ENCODE measurements at places on chromosomes 5 and 9.

DNA sequence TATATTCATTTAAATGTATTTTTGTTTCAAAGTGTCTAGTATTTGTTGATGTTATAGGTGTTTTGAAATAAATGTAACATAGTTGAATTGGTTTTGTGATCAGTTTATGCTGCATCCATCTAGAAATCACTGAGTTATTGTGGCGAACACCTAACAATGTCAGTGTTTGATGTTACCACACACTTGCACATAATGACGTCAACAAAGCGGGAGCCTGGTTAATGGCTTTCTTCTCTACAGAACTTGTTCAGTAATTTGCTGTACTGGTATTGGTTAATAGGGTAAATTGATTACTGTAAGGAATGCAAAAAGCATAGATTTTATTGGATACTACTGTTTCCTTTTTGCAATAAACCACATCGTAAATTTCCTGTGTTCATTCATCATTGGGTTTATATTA is 133.0 kb downstream of the ATG10 start:
- DNase-seq: no peak

- DNase-seq: no peak
Observed at GRCh38 chr5:73480500-73480899, 17.7 kb upstream of the BTF3 start.

GRCh38 chr9:134343637-134344036 is 17.4 kb downstream of the RXRA start:
- no peak for DNase-seq

DNA sequence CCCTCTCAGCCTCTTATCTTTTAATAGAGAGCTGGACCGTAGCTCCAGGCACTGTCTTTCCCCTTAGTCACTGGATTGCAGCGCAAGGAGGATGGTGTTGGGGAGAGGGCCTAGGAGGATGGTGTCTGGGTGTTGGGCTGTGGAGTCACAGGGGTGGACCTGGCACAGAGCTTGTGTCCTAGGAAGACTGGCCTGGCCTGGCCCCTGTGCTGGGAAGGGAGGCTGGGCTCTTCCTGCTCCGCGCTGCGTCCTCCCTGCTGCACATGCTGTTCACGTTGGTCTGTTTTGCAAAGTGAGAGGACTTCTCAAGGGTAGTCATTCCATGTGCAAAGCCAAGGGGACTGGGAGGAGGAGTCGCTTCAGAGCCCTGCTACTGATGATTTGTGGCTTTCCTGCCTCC is 123.9 kb downstream of the EHMT1 start:
- DNase-seq: no peak

DNA sequence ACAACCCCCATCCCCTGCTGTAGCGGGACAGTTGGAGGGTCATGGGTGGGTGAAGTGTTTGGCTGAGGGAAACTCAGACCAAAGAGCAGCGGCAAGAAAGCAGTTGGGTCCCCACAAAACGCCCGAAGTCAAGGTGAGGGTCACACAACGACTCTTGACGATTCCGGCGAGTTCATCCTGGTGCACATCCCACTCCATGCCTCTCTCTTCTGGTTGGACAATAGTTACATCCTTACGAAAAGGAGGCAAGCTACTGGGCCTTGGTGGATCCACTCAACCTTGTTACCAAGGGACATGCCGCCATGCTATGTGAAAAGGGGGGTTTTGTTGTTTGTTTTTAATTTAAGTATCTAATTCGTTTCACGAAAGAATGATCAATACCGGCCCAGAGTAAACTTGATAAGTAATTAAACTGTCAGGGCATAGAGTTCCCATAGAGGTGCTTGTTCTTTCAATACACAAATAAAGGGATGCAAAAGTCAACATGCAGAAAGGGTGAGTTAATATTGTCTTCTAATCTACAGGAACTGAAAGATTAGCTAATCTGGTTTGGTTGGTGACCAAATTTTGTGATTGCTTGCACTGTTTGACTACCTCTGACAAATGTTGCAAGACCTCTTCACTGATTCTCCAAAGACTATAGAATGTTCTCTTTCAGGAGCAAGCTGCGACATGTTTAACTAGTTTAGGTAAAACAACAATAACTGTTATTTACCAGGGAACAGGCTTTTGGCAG is 732 bp upstream of the SMIM15 start:
- no peak for DNase-seq

DNA sequence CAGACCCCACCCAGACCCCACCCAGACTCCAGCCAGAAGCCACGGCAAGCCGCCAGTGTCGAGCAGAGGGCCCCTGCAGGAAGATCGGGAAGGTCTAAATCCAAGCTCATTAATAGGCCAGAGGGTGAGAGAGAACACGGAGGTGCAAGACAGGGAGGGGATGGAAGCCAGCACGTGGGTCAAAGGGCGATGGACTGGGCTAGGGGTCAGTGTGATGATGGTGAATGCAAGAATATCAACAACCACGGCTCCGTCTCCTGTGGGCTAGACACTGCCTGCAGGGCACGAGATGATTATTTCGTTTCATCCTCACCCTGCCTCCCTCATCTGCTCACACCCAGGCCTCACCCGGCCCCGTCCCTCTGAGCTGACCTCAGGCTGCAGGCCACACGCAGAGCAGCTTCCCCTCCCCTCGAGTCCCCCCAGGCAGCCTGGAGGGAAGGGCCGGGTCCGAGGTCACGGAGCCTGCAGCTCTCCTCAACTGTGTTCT is 122.0 kb downstream of the COL23A1 start:
- no peak for DNase-seq
